Hepatocyte (in vitro differentiated cells): ENCODE measurements at places on chromosomes 3 and 15. TPM values are rescaled to one million over a fixed set of nuclear protein-coding genes. Genes with fewer than 3 reads are reported as not detected.

GRCh38 chr15:90529371-90530249, at the start of gene CRTC3:
Gene CRTC3 (plus strand): TSS chr15:90529923. CDS start chr15:90530072, 149 bp downstream.
- DNase-seq, result peak; percentile 80
- peak within 1 kb of the TSS; percentile 96 for H3K27ac ChIP-seq
- H3K36me3 ChIP-seq, result no peaks in the 10 kb centered on the region
- H3K27me3 ChIP-seq, result no peaks in the 10 kb centered on the region
- peaks cover 17% of the 10 kb centered on the region for H3K4me1 ChIP-seq

DNA sequence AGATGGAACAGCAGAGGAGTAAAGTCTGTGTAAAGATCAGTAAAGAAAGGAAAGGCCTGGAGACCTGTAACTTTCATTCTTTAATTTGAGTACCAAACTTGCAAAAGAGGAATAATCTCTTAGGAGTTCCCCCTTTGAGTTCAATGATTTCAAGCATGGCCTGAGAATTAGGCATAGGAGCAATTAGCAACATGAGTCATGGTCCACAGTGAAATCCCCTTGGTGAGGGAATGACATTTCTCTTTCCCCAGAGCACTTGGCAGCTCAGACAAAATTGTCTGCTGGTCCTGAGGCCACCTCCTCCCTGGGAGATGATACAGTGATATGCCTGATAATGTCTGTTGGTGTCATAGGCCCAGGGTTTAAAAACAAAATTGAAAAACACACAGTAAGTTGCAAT, 81.4 kb upstream of the CRBN start:
- DNase-seq, result no peak
- no peaks in the 10 kb centered on the region for H3K36me3 ChIP-seq
- no peaks in the 10 kb centered on the region for H3K27me3 ChIP-seq
- H3K4me1 ChIP-seq, result no peaks in the 10 kb centered on the region
- H3K27ac ChIP-seq, result no peak overlapping the region

- no peak overlapping the region for H3K27ac ChIP-seq
- H3K27me3 ChIP-seq, result no peaks in the 10 kb centered on the region
- DNase-seq, result peak; percentile 93
- H3K4me1 ChIP-seq, result no peaks in the 10 kb centered on the region
Measured at GRCh38 chr3:195863121-195864061, 45.0 kb downstream of the TNK2 start.

GOLGA6A gene
- total RNA-seq, result not detected in 2 replicates

RASL12 gene
- total RNA-seq, result 6.4 and 6.5 TPM in 2 replicates

ADAMTS17 gene
- total RNA-seq, result 2.7 and 3.7 TPM in 2 replicates

DNA sequence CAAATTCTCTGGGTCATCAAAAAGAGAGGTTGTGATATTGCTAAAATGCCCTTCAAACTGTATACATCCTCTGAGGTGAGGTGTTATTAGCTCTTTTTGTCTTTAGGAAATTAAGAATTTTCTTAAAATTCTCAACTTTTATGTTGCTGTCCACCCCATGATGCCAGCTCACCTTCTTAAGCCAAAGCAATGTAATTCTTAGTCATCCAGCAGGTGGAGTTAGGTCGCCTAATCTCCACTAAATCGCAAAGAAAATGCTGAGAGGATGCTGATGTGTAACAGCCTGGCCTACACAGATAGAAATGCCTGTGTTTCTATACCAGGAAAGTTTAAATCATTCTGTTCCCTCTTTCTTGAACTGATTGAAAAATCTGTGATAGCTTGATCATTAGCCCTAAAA, 770.2 kb upstream of the ALCAM start:
- H3K36me3 ChIP-seq, result no peaks in the 10 kb centered on the region
- no peak overlapping the region for H3K27ac ChIP-seq
- no peak overlapping the region for H3K4me3 ChIP-seq
- H3K27me3 ChIP-seq, result no peaks in the 10 kb centered on the region
- peak; percentile 70 for DNase-seq

GRCh38 chr15:27679731-27680471, 419.2 kb downstream of the OCA2 start:
- H3K27ac ChIP-seq, result peak overlapping the region; percentile 14
- DNase-seq, result peak; percentile 43
- no peaks in the 10 kb centered on the region for H3K4me1 ChIP-seq
- no peaks in the 10 kb centered on the region for H3K27me3 ChIP-seq

DNA sequence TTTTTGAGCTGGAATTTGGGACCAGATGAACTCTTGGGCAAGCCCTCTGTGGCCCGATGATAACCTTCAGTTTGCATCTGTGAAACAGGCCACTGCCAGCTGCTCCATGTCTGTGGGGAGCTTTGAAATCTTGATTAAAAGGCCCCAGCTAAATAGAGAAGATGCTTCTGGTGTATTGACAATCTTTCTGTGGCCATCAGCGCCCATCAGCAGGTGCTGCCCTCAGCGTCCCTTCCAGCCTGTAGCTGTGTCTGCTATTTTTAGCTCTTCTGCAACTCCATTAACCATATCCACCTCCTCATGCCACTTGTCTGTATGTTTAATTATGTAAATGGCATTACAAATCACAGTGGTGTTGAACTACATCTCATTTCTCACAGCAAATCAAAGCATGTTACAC, 54.0 kb downstream of the CHCHD6 start:
- H3K36me3 ChIP-seq, result no peaks in the 10 kb centered on the region
- H3K27me3 ChIP-seq, result no peaks in the 10 kb centered on the region
- H3K27ac ChIP-seq, result no peak overlapping the region
- no peak for DNase-seq
- H3K4me1 ChIP-seq, result peaks cover 11% of the 10 kb centered on the region

DNA sequence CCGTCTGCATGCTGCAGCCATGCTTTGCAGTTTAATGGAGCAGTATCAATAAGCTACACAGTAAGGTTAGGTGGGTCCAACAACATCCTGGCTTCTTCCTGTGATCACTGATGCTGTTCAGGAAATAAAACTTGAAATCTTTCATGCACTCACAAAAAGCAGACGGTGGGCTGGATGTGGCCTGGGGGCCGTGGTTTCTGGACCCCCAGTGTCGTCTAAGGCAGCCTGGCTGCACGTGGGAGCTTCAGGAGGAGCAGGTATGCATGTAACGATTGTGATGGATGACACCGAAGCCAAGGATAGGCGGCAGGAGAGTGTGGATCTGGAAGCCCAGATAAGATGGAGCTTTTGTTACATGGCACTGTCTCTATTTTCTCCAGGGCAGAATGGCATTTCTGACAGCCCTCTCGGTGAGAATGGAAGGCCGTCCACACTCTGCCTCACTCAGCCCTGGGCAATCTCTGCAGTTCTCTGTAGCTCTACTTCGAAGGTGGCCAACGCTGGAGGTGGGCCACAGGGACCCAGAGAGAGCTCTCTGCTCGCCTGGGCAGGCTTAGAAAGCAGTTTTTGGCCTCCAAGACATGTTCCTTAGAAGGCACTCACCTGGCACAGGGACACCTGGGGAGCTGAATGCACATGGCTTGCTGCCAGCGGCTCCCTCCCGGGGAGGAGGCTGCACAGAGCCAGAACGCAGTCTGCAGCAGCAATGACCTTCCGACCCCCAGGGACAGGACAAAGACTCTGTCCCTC, 46.4 kb upstream of the IQSEC1 start:
- DNase-seq, result no peak
- no peaks in the 10 kb centered on the region for H3K36me3 ChIP-seq
- no peak overlapping the region for H3K27ac ChIP-seq

APBA2 gene
- 8.9 and 10.1 TPM in 2 replicates for total RNA-seq

DNA sequence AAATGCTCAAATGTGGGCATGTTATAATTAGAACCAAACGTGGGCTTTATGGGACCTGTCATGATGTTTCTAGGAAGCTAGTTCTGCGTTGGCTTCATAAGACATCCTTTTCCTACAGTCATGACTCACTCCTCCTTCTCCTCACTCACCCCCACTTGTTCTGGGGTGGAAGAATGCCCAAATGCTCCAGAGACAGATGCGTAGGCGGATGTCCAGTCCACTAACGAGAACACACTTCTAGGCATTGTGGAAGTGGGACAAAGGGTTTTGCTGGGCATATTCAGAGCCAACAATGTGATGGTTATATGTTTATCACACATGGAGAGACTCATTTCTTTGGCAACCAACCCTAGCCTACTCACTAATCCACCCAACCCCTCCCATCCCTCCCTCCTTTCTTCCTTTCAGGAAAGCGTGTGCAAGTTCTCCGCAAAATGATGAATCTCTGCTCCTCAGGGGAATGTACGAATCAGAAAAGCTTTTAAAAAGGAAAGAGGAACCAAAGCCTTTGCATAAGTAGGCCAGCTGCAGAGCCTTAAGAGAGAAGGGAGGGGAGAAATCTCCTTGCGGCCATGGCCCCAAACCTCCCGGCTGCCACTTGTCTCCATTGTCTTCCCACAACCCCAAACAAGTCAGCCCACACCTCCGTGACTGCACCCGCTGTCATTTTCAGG, 123.0 kb upstream of the SPRED1 start:
- peak; percentile 68 for DNase-seq
- H3K27ac ChIP-seq, result peak overlapping the region; percentile 85
- H3K4me1 ChIP-seq, result peaks cover 18% of the 10 kb centered on the region
- no peaks in the 10 kb centered on the region for H3K27me3 ChIP-seq
- H3K36me3 ChIP-seq, result no peaks in the 10 kb centered on the region

GRCh38 chr15:25178835-25179672, 224.3 kb downstream of the SNRPN start:
- no peaks in the 10 kb centered on the region for H3K36me3 ChIP-seq
- no peaks in the 10 kb centered on the region for H3K27me3 ChIP-seq
- no peak for DNase-seq
- H3K4me3 ChIP-seq, result no peak overlapping the region

DNA sequence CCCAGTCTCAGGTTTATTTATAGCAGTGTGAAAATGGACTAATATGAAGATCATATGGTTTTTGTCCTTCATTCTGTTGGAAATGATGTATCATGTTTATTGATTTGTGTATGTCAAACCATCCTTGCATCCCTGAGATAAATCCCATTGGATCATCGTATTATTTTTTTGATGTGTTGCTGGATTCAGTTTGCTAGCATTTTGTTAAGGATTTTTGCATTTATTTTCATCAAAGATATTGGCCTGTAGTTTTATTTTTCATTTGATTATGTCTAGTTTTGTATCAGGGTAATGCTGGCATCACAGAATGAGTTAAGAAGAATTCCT, 34.3 kb downstream of the FAIM start:
- H3K27me3 ChIP-seq, result no peaks in the 10 kb centered on the region
- DNase-seq, result no peak
- H3K4me1 ChIP-seq, result no peaks in the 10 kb centered on the region
- H3K27ac ChIP-seq, result no peak overlapping the region
- H3K36me3 ChIP-seq, result no peaks in the 10 kb centered on the region
- no peak overlapping the region for H3K4me3 ChIP-seq
